CD4-positive, alpha-beta T cell treated with Interleukin-10 for 1 hour (primary cell): ENCODE measurements at places on chromosomes 11 and 22.

GRCh38 chr11:132681971-132682370 is 850.3 kb downstream of the OPCML start:
- DNase-seq = no peak

- DNase-seq = no peak
Measured at GRCh38 chr11:105236664-105237063, 97.1 kb upstream of the CARD18 start.

GRCh38 chr11:95182397-95182796 is 48.6 kb downstream of the SESN3 start:
- DNase-seq = no peak

DNA sequence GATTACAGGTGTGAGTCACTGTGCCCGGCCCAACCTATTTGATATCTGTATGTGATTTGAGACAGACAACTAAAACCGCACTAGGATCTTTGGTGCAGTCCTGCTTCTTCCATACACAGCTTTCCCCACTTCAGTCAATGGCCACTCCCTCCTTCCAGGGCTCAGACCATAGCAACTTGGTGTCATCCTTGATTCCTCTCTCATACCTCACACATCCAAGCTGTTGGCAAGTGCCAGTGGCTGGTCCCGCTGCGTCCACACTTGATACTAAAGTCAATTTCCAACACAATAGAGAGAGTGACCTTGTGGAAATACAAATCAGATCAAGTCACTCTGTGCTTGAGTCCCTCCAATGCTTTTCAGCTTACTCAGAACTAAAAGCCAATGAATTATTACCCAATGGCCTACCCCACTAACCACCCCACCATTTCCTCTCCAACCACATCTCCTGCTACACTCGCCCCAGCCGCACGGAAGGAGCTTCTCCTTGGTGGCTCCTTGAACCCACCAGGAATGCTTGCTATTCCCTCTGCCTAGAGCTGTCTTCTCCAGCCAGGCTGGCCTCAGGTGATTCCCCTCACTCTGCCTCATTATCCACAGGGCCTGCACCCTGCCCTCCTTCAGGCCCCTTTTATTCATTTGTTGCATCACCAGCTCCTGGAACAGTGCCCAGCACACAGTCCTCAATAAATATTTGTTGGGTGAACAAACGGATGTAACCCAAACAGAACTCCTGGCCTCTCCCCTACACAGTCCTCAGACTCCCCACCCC is 12.9 kb downstream of the ABTB2 start:
- DNase-seq = no peak

DNA sequence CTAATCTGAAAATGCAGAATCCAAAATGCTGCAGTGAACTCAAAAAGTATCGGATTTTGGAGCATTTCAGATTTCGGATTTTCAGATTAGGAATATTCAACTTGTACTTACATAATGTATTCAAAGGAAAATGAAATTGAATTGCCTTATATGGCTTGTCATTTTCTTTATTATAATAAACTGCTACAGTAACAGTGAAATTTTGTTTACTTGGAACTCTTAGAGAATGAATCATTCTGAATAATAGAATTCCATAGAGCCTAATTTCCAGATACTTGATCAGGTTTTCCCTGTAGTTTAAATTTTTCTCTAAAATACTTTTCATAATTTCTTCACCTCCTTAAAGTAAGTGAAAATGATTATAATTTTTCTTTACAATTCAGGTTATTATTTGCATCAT is 17.3 kb downstream of the TTC17 start:
- no peak for DNase-seq

- peak; percentile 86 for DNase-seq
Measured at GRCh38 chr11:85823816-85824215, 12.9 kb upstream of the SYTL2 start.

- DNase-seq = no peak
Measured at GRCh38 chr11:88259431-88259830, 78.1 kb downstream of the CTSC start.

- DNase-seq = no peak
Measured at GRCh38 chr22:38429499-38430068, 25.4 kb downstream of the KCNJ4 start.

GRCh38 chr11:2519517-2519861 is 74.7 kb downstream of the KCNQ1 start:
- no peak for DNase-seq

- DNase-seq = no peak
Measured at GRCh38 chr22:45544588-45545170, 42.0 kb downstream of the FBLN1 start.

DNA sequence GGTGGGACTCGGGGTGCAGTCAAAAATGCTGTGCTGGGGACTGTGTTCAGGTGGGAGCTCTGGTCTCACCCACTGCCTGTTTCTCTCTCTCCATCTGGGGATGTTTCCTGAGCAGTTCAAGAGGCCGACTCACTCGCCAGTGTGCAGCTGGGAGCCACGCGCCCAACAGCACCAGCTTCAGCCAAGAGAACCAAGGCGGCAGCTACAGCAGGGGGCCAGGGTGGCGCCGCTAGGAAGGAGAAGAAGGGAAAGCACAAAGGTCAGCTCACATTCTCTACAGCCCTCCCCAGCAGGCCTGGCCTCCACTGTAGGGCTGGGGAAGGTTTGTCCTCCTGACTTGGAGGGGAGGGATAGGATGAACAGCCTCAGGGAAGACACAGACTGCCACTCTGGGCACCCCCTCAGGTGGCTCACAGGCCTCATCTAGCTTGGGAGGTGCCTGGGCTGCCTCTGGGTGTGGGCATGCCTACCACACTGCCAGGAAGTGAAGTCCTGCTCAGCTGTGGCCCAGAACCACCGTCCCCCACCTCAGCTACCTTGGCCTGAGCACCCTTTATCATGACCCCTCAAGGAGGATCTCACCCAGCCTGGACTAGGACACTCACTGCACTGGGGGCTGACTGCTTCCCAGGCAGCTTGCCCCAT is 13.0 kb downstream of the TUB start:
- DNase-seq = no peak

DNA sequence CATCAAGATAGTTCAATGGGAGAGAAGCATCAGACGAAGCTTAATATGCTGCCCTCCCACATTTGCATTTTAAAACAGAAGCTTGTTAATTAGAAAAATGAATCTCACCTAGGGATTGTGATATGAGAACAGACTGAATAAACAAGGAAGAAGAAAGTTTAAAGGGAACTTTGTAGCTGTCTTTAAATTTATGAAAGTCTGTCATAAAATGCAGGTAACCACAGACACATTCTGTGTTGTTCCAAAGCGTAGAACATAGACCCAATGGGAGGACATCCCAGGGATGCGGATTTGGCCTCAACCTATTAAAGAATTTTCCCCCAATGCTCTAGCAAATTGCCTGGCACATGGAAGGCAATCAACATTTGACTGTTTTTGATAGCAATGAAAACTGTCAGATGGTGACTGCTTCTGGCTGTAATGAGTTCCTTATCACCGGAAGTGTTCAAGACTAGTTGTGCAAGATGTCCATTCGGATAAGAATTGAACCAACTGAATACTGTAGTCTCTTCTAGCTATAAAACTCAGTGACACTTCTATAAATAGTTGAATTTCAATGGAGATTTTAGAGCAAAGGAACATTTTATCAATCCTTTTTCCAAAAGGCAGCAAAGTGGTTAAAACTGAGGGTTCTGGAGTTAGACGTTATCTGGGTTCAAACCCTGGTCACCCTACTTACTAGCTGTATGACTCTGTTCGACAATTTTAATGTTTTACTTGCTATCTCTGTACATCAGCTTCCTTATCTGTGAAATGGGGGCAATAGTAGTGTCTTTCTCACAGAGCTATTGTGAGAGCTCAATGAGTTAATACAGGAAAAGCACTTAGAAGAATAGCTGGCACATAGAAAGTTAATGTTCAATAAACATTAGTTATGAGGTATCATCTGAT is 64.9 kb downstream of the LIF start:
- DNase-seq = no peak

DNA sequence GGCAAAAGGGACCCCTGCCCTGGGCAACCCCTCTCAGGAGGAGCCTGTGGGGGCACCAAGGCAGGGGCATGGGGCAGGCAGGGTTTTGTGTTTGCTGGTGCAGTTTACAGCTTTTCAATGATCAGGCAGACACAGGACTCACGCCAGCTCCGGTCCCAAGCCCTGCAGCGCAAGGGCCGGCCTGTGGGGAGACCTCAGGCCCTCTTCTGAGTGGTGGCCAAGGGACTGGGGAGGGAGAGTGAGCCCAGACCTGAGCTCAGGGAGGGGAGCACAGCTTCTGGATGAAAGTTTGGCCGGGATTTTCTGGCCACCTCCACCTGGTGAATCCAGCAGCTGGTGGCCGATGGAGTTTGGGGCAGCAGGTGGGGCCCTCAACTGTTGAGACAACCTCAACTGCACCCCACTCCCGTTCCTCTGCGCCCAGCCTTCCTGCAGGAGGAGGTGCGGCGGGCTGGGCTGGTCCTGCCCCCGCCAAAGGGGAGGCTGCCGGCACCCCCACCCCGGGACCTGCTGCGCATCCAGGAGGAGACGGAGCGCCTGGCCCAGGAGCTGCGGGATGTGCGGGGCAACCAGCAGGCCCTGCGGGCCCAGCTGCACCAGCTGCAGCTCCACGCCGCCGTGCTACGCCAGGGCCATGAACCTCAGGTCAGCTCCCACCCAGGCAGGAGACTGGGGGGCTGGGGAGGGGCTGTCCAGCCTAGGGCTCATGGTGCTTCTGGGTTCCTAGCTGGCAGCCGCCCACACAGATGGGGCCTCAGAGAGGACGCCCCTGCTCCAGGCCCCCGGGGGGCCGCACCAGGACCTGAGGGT is 3.6 kb downstream of the TCIRG1 start:
- DNase-seq = no peak

DNA sequence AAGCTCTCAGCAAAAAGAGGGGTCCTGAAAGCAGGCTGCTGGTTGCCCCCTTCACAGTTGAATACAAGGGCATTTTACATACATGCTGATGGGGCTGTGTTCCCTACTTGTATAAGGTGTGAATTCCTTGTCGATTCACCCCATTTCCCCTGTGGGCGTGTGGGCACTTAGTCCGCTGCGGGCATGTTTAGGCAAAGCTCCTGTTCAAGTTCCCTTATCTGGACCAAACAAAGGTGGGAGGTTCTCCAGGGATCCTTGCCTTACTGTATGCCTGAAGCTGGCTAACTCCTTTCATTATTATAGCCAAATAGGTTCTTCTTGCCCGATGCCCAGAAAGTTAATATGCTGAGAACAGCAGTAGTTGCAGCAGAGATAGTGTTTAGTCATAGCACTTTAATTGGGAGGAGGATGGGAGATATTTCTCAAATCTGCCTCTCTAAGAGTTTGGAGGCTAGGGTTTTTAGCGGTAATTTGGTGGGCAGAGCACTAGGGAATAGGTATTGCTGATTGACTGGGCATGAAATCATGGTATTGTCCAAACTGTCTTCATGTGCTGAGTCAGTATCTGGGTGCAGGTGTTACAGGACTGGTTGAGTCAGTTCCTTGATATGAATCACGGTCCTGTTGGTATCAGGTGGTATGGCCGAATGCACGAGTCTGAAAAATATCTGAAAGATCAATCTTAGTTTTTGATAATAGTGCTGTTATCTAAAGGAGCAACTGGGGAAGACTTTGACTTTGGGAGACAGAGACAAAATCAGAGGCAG is 32.7 kb downstream of the METTL15 start:
- no peak for DNase-seq

DNA sequence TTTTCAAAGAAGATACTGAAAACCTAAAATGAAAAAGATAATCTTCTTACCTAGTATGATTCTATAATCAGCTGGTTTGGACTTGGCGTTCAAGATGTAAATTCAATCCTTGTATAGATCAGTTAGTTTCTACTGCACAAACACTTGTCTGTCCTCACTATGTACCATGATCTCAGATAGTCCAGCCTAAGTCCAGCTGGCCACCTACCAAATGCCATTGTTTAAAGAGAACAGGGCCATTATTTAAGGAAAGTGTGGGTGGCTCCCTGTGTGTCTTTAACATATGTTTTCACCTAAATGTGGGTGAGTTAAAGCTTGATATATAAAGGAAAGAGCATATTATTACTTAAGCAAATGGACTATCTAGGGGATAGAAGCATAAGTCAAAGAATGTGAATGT is 38.6 kb downstream of the BLID start:
- DNase-seq = no peak

DNA sequence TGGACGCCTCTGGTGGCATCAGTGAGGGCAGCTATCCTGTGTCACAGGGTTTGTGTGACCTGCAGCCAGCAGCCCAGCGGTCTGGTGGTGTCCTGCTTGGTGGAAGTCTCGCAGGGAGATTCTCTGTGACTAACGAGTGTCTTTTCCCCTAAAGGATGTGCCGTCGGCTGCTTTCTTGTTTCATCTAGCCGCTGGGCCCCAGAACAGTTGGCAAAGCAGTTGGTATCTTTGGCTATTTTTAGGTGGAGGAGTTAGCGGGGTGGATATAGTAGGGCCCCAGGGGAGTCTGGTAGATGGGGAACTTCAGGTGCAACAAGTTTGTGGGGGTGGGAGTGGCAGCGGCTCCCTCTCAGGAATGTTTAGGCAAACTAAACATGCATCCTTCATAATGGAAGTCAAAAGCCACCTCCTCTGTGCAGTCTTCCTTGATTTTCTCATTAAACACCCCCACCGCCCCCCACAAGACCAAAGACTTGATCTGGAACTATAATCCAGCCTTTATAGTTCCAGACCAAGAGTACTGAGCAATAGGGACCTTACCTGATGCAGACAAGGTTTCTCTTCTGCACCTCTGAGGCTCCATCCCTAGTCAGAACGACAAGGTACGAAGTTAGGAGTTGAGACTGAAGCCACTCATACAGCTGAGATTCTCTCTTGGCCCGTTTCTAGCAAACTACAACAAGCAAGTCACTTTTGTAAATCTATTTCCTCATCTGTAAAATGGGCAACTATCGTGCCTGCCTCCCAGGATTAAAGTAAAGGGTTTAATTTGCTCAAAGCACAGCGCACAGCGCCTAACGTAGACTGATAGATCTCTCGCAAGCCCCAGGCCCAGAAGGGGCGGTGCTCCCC is 1.1 kb upstream of the PELI3 start:
- no peak for DNase-seq

GRCh38 chr22:42347281-42347824 is 76.9 kb upstream of the TCF20 start:
- DNase-seq = no peak

DNA sequence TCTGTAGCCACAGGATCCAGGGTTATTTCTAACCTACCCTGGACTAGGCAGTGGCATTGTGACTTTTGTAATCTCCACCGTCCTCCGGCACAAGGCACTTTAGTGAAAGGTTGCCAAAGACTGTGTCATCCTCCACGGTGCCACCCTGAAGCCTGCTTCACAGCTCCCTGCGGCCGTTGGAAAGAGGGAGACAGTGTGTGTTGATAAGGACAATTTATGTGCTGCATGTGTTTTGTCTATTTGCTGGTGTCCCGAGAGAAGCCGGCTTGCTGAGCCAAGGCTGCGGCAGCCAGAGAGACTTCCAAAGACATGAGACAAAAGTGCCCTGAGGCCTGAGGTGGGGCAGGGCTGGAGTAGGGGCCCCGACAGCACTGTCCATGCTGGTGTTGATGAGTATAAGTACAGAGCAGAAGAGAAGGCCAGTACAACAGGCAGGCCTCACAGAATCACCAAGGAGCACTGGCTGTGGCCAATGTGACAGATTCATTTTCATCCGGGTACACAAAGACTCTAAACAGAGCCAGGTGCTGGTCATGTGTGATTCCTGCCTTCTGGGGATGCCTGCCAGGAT is 40.9 kb downstream of the GALNT18 start:
- no peak for DNase-seq
